ENCODE measurements at places on chromosomes 3 and 15. TPM values are rescaled to one million over a fixed set of nuclear protein-coding genes. Genes with fewer than 3 reads are reported as not detected.

Gene LYZL4
- not detected for total RNA-seq

Gene TMEM45A
- total RNA-seq: 53.1 TPM

Gene ARGFX
- total RNA-seq: not detected

Gene SNX22
- 0.32 TPM for total RNA-seq

Gene CD200
- 1.3 TPM for total RNA-seq

Gene ZXDC
- total RNA-seq: 17.7 TPM

Gene ADGRG7
- total RNA-seq: not detected

Gene PML
- total RNA-seq: 49.6 TPM

Gene TMEM158
- 22.9 TPM for total RNA-seq

Gene KPNA4
- 36.4 TPM for total RNA-seq

Gene C3orf85
- not detected for total RNA-seq

GRCh38 chr3:58604031-58604430, 26.8 kb upstream of the FAM107A start:
- DNase-seq: no peak

DNA sequence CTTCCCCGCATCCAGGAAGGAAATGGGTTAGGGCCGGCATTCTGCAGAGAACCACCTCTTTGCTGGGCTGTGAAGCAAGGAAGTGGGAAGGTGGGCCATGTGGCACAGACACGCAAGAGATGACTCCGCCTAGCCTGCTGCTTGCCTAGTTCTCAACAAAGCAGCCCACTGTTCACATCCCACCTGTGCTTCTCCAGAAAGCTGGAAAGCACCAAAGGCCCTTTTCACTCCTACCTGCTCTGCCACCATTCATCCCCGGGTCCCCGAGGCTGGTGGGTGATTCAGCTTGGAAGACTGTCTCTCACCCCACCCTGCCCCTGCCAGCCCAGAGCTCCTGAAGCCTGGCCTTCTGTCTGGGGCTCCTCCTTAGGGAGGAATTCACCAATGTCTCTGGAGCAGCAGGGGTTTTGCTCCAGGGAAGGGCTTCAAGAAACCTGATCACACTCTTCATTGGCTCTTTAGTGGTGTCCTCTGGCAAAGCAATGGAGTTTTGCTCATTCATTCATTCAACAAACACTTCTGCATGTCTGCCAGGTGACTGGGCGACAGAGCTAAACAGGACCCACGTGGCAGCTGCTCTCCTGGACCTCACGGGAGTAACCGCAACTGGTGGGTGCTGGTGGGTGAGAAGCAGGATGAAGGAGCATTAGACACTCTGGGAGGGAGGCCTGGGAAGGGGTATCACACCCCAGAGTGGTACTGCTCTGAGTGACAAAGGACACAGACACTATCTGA, 145.4 kb upstream of the TLE3 start:
- no peak for DNase-seq

DNA sequence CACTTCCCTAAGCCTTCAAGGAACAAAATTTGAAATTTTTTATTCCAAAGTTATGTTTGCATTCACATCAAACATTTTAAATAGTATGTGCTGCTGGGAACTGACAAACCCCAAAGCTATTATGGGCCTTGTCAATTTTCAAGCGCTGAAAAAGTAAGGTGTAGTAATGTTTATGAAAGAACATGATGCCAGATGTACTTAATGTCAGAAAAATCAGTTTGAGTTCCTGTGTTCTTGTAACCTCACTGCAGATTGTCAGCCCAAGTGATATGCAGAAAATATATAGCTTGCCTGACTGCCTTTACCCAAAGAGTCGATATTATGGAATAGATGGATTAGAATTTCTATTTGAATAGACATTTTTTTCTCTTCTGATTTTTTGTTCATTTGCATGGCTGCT, 20.8 kb upstream of the DIPK2A start:
- DNase-seq: no peak

- no peak for DNase-seq
These were observed 80.9 kb upstream of the FAM98B start for GRCh38 chr15:38373016-38373415.

DNA sequence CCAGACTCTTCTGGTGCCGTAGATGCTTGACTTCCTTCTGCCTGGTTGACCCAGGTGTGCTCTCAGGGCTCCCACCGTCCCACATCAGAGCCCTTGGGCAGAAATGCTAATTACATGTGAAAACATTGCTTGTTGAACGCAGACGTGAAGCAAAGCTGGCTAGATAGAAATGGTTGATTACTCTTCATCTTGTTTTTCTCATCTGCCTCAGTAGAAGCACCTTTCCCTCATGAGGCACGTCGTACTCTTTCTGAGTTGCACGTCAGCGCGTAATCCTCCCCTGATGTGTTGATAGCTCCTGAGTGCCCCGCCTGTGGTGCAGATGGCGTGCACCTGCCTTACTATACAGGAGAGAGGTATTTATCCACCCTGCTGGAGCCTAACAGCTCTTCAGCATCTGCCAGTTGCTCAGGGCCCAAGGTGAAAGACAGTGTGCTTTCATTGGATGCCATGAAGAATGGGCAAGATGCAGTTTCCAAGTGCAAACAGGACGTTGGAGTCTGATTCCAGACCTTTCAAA, 18.1 kb downstream of the MAP6D1 start:
- DNase-seq: no peak

DNA sequence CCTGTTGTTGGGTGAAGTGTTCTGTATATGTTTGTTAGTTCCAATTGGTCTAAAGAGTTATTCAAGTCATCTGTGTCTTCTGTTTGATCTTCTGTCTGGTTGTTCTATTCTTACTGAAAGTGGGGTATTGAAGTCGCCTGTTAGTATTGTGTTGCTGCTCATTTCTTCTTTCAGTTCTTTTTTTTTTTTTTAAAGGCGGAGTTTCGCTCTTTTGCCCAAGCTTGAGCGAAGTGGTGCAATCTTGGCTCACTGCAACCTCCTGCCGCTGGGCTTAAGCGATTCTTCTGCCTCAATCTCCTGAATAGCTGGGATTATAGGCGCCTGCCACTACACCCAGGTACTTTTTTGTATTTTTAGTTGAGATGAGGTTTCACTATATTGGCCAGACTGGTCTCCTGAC, 23.5 kb downstream of the PFN2 start:
- DNase-seq: no peak

- no peak for DNase-seq
These were observed 13.6 kb downstream of the MELTF start for GRCh38 chr3:197015790-197016736.

- no peak for DNase-seq
These were observed 60.4 kb upstream of the POU1F1 start for GRCh38 chr3:87336761-87337160.

DNA sequence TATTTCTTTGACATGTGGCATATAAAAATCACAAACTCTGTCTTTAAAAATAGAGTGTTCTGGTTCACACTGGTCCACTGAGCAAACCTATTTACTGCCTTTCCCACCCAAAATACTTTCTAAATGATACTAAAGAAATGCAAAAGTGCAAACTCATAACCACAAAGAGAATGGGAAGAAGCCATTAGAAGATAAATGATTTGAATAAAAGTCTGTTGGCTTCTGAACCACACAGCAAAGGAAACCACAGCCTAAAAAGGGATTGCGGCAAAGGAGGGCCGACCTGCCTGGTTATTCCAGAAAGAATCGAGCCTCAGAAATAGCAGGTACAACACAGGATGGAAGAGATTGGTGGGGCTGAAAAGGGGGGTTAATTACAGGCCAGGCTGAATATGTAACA, 599.5 kb downstream of the FHIT start:
- no peak for DNase-seq

DNA sequence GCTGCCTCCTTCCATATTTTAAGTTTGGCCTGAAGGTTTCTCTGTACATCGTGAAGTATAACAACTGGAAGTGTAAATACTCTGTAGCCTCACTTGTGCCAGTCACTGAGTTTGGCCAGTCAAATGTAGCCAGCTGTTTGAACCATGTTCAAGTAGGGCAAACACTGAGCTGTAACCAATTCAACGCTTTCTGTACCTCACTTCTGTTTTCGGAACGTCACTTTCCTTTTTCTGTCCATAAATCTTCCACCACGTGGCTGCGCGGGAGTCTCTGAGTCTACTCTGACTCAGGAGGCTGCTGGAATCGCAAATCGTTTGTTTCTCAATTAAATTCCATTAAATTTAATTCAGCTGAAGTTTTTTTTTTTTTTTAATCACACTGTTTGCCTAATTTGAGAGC, 88.8 kb upstream of the RARB start:
- DNase-seq: peak; percentile 35

GRCh38 chr15:68059630-68060029, 5.5 kb downstream of the PIAS1 start:
- DNase-seq: no peak

- no peak for DNase-seq
These were observed 54.2 kb upstream of the SPATA12 start for GRCh38 chr3:57006179-57006657.

DNA sequence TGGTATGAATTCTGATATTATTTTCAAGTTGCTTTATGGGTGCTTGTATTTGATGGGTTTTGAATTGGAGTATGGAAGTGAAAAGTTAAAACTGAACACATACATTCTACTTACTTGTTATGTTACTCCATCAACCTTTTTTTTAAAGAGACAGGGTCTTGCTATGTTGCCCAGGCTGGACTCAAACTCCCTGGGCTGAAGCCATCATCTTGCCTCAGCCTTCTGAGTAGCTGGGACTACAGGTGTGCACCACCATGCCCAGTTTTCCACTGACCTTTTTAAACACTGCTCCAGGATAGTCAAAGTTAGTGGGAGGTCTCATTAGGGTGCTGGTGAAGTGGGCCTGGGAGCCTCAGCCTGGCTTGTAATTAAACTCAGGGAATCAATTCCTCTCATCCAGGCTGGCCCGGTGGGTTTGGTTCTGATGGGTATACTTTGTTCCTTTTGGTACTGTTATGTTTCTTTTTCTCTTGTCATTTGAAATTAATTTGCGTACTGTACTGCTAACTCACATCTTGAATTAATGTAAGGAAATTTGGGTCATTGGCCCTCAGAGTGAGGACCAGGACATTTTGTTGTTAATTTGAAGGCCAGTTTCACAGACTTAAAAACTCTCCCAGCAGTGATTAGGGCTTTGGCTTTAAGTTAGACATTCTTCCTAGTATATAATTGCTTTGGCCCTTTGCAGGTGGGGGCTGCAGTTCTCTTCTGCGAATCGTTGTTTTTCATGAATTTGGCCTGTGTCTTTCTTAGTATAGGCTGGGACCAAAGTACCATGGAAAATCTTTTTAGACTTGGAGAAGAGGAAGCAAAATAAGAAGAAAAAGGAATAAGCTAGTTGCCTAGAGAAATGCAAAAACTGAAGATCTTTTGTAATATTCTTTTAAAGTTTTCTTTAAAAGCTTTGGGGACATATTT, 66.9 kb downstream of the FNDC3B start:
- no peak for DNase-seq

DNA sequence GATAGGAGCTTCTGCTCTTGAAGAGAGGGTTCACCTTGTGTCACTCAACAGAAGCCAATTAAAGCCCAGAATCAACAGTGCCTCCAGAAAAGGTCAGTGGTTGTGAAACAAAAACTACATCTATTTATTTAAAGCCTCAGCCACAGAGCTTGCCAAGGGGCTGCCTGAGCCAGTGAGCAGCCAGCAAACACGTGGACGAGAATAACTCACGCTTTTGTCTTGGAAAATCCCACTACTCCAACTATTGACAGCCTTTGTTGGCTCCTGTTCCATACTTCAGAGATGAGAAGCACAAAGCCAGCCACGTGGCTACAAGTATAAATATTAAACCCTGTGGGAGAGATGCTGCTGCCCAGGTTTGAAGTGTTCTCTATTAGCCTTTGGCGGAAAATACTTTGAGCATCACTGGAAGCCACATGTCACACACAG, 10.3 kb downstream of the GPR156 start:
- DNase-seq: peak; percentile 9

DNA sequence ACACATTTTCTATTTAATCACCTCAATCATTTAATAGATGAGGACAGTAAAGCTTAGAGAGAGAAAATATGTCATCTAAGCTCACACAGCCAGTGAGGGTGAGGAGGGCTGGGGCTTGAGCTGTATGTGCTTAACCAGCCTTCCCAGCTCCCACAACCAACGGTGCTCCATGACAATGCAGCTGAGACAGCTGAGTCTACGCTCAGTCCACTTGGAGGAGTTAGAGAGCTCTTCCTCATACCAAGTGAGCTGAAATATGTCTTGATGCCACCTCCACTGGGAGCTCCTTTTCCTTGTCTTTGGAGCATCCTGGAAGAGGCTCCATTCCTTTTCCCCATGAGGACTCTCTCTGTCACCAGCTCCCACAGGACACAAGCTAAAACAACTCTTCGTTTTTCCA, 9.3 kb downstream of the HOMER2 start:
- DNase-seq: no peak

DNA sequence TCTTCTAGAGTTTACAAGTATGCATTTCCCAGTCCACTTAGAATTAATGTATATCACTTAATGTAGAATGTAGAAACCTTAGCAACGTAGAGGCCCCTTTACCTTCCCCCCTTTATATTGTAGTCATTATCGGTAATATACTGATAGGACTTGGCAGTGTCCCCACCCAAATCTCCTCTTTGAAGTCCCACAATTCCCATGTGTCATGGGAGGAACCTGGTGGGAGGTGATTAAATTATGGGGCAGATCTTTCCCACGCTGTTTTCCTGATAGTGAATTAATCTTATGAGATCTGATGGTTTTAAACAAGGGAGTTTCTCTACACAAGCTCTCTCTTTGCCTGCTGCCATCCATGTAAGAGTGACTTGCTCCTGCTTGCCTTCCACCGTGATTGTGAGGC, 31.0 kb downstream of the ARL8B start:
- DNase-seq: no peak

GRCh38 chr3:43142472-43142871, 36.6 kb upstream of the POMGNT2 start:
- DNase-seq: no peak

- DNase-seq: no peak
These were observed 2.7 kb downstream of the IMPDH2 start for GRCh38 chr3:49026536-49026935.

DNA sequence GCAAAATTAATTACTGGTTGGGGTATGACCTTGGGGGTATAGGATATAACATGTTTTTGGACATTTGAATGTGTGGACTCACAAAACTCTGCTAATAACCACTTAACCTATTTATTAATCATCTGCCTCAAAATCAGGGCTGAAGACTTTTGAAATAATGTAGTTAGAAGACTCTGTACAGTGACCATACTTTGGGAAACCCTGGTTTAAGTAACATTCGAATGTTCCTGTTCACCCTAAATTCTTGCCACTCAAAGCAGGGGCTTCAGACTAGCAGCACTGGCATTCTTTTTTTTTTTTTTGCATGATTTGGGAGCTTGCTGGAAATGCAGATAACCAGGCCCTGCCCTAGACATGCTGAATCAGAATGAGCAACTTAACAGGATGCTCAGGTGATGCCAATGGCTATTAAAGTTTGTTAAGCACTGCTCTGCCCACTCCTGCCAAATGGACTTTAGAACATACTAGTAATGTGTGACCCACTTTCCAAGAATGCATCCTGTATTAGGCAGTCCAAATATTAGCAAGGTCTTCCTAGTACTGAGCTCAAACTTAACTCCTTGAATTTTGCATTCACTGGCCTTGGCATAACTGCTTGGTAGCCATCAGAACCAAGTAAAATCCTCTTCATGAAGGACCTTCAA, 12.7 kb upstream of the ST3GAL6 start:
- no peak for DNase-seq

Data from fibroblast of villous mesenchyme (primary cell).